ENCODE measurements at places on chromosomes 13 and 19.

DNA sequence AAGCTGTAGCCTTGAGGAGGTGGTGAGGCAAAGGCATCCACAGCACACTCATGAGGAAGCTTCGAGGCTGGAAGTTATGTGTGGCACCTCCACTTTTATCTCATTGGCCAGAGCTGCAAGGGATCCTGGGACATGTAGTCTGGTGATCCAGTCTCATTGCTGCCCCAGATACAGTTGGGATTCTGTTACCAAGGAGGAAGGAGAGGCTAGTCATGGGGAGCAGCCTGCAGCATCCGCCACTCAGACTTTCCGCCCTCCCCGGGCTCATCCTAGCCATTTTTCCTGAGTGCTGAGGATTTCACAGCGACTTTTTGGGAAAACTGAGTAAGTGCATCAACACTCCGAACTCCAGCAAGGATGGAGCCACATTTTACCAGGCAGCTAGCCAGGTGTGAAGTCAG, 74.4 kb downstream of the DPF1 start:
- DNase-seq: no peak

DNA sequence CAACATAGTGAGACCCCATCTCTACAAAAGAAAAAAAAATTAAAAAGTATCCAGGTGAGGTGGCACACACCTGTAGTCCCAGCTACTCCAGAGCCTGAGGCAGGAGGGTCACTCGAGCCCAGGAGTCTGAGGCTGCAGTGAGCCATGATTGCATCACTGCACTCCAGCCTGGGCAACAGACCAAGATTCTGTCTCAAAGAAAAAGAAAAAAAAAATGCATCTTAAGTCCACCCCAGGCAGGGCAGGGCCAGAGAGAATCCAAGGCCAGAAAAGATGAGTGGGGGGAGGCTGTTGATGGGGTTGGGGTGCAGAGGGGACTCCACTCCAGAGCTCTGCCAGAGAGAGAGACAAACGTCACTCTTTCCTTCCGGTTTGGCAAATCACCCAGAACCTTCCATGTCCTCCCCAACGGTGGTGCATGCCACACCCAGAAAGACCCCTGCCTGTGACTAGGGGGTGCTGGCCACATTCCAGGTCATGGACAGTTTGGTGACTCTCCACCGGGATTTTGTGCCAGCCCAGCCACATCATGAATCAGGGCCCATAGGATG, 431 bp downstream of the FUT3 start:
- no peak for DNase-seq

DNA sequence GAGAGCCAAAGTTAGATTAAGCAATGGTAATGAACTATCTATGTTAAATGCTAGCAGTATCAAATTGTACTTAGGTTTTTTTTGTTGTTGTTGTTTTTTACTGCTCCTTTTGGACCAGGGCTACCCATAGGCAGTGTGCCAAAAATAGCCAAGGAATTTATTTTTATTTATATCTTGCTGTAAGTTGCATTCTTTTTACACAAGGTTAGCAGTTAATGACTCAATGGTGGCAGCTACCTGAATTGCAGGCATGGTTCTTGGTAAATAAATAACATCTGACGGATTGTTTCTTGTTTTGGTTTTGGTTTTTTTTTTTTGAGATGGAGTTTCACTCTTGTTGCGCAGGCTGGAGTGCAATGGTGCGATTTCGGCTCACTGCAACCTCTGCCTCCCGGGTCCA, 194.8 kb upstream of the TSC22D1 start:
- DNase-seq: no peak

DNA sequence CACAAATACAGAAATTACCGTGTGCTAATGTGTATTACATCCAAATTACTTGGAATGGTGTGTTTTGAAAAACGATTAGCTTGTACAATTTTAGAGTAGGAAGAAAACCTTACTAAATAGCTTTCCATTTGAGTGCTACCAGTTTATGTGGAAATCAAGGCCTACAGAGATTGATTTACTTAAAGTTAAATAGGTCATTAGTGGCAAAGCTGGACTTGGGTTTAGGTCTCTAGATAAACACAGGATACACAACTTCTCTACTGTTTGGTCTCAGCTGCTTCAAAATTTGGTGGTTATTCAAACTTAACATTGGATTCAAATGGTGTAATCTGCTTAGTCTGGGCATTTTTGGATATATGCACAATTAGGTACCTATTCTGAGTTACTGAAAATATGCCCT, 21.4 kb downstream of the PCCA start:
- DNase-seq: no peak

DNA sequence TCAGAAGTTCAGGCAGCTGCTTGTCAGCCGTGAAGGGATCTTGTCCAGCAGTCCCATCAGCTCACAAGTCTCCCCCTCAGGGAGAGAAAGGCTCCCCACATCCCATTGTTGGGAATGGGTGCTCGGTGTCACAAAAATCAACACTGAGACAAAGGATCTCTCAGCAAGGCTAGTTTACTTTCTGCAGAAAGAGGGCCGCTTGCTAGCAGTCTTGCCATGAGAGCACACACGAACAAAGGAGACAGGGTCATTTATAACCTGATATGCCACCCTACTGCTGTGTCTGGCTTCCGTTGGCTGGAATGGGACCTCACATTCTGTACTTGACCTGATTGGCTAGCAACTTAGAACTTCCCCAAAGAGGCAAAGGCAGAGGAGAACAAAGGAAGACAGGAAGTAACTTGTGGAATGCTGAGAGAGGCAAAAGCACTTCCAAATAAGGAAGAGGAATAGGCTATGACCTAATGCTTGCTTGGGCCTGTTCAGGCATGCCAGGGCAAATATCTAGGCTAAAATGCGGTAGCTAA, 8.7 kb upstream of the IGFL3 start:
- DNase-seq: no peak

DNA sequence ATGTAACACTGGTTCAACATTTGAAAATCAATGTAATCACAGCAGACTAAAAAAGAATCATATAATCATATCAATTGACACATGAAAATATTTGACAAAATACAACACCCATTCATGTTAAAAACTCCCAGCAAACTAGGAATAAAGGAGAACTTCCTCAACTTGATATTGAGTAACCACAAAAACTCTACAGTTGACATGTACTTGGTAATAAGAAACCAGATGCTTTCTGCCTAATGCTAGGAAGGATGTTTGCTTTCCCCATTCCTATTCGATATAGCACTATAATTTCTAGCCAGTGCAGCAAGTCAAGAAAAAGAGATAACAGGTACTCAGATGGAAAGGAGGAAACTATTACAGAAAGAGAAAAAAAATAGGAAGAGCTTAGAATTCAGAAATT, 26.9 kb downstream of the UFM1 start:
- no peak for DNase-seq

Measured in GM10248 (cell line).